ENCODE measurements at places on chromosomes 1 and 21.

GRCh38 chr1:243963571-243963970 lies 87.5 kb upstream of the ZBTB18 start:
- no peak for DNase-seq

- no peak for DNase-seq
Measured at GRCh38 chr1:25028907-25029599, 99.0 kb upstream of the RUNX3 start.

DNA sequence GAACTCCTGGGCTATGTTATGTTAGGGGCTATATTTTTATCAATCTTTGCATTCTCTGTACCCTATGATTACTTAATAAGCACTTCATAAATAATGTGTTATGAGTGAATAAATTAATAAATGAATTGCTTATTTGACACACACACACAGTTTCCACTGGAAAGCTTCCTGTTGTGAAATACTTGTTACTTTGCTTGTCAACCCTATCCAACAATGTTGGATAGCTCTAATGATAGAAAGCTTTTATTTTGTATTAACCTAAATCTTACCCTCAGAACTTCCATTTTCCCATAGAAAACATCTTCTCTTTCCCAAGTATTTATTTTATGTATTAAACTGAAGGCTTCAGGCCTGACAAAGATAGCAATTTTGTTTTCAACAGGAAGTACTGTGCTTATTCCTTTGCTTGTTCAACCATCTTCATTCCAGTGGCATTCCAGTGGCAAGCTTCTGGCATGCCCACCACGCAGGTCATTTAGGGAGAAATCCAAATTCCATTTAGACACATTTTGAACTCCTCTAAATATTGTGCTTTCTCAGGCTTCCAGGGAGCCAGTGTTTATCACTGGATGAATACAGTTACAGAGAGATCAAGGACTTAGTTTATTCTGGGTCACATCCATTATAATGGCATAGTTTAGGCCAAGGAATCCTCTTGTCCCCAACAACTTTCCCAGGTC lies 134.4 kb downstream of the TGFB2 start:
- DNase-seq, result no peak

GRCh38 chr1:63041660-63042059 lies 257.7 kb downstream of the ATG4C start:
- DNase-seq, result no peak

- DNase-seq, result no peak
Measured at GRCh38 chr1:3696689-3697088, 44.4 kb downstream of the TP73 start.
